NCI-H82 (cell line): ENCODE measurements at places on chromosomes 12 and 14.

- DNase-seq = peak; percentile 37
Measured at GRCh38 chr12:32120419-32120818, 13.8 kb downstream of the BICD1 start.

DNA sequence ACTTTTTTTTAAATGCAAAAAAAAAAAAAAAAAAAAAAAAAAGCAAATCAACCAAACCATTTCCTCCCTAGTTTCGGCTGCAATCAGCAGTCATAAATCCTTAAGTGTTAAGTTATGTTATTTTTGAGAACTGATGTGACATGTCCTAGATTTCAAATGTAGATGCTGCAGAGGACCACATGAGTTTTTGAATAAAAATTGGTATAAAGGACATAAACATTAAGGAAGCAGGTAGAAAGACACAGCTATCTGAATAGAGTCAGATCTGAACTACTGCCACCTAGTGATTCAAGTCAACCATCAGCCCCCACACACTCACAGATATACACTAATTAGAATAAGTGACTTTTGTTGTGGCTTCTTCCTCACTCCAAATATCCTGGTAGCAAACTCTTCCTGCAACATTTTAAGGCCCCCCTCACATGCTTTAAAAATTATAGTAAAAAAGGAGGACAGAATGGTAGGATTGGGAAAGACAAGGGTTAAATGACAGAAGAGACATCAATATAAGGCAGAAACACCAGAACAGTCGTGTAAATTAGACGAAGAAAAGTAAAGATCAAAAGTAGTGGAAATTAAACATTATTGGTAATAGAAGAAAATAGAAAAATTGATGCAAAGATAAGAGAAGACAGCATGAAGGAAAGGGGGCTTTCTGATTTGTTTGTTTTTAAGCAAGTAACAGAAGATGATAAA lies 394.5 kb upstream of the ATP2B1 start:
- peak; percentile 63 for DNase-seq

DNA sequence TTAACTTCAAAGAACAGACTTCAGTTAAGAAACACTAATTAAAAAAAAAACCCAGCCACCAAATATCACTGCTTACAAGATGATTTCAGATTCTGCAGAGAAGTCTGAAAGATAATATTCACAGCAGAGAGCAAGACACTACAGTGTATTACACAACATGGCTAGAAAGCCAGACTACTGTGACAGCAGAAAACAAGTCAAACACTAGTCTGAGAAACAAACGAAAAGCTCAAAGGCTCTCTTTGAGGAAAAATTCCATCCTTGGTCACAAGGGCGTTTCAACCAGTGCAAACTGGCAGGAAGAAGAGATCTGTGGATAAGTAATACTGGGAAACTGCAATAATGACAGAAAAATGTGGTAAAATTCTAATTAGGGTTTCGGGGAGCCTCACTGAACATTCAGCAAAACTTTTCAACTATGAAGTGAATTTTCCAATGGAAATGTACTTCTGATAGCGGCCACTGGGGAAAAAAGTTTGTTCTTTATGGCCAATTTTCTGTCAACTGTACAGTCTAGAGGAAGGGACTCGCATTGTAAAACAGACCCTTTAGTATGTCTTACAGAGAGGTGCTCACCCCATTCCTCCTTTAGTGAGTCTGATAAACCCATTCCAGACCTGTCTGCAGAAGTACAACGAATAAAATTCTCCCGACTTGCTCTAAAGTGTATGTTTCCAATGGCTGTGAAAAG lies 50.4 kb downstream of the ACADS start:
- DNase-seq = no peak

- no peak for DNase-seq
Measured at GRCh38 chr14:93987376-93987775, 9.7 kb upstream of the CCDC197 start.

DNA sequence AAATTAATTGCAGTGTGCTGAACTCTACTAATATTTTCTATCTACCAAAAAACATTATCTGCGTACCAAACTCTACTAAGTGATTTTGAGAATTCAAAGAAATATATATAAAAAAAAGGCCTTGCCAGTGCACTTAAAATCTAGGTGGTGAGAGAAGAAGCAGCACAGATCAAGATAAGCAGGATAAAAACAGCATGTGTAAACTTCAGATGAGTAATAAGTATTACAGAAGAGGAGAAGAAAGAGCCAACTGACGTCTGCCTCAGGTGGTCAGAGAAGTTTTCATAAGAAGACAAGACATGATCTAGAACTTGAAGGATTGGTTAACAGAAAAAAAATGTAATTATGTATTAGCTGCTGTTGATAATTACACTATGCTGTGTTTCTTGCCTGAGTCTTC lies 166.4 kb downstream of the DUSP6 start:
- DNase-seq = no peak

GRCh38 chr12:8906266-8907180 lies 7.8 kb upstream of the PHC1 start:
- no peak for DNase-seq
